ENCODE measurements at places on chromosomes 3 and 15.

GRCh38 chr3:41450416-41451231 lies 251.3 kb downstream of the CTNNB1 start:
- no peak for DNase-seq

DNA sequence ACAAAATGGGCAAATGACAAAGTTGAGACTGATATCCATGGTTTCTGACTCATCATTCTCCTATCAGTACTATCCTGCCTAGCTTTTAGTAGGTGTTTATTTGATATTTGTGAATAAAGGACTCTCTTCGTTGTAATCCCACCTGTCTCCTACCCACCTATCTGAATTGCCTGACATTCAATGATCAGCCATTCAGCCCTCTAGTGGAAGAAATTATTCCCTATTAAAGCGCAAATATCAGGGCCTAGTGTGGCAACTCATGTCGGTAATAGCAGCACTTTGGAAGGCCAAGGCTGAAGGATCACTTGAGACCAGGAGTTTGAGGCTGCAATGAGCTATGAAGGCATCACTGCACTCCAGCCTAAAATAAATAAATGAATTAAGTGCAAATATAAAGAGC lies 195.7 kb upstream of the SETMAR start:
- no peak for DNase-seq

DNA sequence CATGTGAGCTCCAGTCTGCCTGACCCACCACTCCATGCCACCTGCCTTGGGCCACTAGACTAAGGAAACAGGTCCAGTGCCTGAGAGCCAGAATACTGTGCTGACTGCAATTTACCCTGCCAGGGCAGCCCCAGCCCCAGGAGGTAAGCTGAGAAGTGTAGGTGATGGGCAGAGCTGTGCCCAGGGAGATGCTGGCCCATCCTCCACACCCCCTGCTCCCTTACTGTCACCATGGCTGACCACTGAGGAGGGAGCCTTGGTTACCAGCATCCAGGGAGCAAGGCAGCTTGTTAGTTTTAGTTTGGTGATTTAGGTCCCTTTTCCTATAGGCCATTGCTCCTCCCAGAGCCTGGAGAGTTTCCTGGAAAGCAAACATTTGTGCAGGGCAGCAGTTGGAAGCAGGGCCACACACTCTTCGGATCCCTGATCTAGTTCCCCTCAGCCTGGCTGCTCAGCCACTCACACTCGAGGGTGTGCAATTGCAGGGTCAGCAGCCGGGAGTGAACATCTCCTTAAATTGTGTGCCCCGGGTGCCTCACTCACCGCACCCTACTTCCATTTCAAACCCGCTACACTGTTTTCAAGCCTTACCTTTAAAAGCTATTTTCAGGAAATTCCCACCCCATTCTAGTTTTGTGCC lies 2.0 kb downstream of the GALNT15 start:
- no peak for DNase-seq

- DNase-seq, result no peak
Measured at GRCh38 chr3:123725652-123726400, 141.0 kb upstream of the HACD2 start.

DNA sequence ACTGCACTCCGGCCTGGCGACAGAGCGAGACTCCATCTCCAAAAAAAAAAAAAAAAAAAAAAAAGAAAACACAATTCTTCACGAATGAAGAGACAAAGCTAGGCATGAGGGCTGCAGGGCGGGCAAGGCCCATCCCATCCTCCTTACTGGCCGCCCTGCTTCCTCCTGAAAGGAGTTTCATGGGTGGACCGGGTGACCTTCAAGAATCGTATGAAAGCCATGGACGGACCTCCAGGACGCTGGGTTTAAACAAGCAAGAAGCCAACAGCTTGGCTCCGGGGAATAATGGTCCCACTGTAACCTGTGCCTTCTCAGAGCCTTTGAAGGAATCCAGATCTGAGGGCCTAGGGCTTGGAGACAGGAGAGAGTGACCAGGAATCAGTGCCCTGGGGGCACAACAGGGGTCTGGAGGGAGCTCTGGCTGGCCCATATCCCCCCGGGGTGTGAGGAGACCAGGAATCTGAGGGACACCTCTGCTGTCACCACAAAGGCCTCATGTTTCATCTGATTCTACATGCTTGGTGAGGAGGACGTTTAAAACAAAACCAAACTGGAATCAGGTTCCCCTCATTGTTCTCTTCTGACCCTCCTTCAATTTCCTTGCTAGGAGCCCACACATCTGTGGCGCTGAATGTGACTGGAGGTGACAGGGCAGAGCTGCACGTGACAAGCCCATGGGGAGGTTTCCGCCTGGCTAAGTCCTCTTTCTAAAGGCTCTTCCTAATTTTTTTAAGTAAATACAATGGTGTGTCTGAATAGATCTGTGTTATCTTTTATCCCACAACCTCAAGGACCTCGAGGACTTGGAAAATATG lies 46.1 kb downstream of the WHAMM start:
- DNase-seq, result no peak

DNA sequence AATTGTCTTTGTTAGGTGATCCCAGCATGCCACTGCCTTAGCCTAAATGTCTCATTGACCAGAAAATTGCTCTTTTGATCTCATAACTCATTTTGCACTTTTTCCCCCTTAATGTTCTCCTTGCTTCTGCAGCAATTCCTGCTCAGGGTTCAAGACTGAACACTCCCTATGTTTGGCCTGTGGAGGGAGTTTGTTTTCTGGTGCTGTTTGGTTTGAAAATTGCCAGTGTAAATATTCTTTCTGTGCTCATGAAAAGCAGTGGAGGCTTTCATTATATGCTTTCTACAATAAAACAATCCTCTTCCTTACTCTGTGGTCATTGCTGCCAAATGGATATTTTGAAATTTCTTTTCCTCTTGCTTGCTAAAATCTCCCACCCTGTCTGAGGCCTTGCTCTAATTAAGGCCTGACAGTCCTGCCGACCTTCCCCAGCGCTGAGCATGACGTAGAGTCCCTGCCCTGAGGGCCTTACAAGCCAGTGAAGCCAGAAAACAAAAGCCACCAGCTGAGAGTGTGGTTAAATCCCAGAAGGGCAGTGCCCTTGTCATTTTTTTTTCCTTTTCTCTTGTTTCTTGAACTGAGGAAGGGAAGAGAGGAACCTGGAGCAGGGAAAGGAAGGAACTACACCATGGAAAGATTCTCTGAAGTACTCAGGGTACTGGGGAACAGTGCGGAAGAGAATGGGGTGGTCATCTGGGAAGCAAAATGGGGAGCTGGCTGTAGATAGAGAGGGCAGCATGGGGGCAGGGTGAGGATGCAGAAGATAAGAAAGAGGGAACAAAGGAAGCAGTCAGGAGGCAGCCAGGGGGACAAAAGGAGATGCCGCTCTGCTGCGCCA lies 24.8 kb downstream of the ZBTB38 start:
- no peak for DNase-seq

GRCh38 chr3:69776920-69777581 lies 37.8 kb downstream of the MITF start:
- DNase-seq, result no peak

GRCh38 chr3:31918179-31919150 lies 62.6 kb downstream of the OSBPL10 start:
- DNase-seq, result no peak

DNA sequence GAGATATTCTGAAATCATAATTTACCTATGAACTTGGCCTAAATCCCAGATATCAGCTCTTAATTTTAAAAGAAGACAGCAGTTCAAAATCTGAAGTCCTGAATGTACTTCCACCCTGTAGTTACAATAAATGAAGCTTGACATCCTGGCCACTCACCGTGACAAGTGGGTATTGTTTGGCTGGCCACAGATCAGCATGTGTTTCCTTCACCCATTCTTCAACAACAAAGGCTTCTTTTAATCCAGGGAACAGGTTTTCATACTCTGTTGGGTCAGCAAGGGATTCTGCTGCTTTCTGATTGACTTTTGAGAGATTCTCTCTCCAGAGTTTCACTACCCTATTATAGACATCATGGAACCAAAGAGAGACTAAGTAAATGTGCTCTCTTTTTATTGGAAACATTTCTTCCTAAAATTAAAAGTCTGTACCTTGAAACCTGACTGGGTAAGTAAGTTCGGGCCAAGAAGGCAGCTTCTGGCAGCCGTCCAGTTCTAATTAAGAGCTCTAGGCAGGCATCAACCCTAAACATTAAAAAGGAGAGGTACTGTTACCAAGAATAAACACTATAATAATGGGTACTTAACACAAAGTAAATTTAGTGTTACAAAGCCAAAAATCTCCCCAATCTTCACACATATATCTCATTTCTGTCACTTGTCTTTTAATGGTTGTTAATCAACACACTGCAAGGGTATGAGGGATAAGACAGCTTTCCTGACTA lies 15.2 kb downstream of the MRPS22 start:
- DNase-seq, result no peak

DNA sequence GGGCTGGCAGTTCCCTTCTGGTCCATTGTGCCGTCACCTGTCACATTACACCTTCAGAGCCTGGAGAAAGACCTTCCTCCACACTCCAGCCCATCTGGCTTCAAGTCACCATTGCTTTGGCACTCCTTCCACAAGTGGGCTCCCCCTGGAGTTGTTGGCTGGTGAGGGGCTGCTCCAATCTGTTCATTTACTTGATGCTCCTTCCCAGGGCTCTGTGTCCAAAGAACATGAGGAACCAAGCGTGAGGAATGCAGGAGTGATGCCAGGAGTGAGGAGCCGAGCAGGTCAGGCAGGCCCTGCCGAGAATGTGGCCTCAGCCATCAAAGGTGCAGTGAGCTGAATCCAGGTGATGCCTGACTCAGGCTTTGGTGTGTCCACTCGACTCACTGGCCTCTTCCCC lies 57.2 kb downstream of the OXNAD1 start:
- no peak for DNase-seq

- no peak for DNase-seq
Measured at GRCh38 chr3:52061121-52061910, 4.9 kb upstream of the DUSP7 start.

DNA sequence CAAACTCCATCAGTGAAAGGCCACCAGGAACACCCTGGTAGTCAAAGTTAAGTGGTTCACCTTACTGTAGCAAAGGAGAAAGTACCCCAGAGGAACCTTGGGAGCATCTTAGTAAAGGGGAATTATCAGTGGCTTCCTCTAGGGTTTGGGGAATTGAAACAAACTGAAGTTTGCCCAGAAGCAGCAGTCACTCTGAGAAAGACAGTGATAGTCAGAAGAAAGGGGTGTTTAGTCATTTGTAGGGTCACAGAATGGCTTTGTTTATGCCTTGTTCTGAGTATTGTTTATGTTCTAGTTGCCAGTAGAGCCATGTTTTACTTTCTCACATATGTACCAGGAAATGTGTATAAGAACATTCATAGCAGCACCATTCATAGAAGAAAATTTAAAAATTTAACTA lies 93.8 kb downstream of the FHIT start:
- no peak for DNase-seq

GRCh38 chr15:78264304-78265136 lies at the start of gene DNAJA4:
Gene DNAJA4 (plus strand): TSS chr15:78264562. CDS start chr15:78264764, 202 bp downstream.
- DNase-seq, result no peak

GRCh38 chr3:115712871-115713270 lies 89.6 kb downstream of the GAP43 start:
- no peak for DNase-seq

DNA sequence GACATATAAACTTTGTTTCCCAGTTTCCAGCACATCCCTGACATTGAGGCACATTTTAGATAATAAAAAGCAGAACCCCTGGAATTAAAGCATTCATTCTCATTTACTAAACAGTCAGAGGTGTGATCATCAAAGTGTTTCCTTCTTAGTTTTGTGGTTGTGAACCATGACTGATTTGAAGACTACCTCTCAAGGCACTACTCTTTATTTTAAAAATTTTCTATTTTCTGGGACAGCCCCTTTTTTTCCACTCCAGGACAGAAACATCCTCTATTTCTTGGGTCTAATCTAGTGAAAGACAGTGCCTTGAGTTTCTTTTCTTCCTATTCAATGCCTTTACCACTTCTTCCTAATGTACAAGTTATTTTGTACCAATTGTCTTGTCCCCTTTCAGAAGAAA lies 5.2 kb downstream of the SST start:
- DNase-seq, result no peak

DNA sequence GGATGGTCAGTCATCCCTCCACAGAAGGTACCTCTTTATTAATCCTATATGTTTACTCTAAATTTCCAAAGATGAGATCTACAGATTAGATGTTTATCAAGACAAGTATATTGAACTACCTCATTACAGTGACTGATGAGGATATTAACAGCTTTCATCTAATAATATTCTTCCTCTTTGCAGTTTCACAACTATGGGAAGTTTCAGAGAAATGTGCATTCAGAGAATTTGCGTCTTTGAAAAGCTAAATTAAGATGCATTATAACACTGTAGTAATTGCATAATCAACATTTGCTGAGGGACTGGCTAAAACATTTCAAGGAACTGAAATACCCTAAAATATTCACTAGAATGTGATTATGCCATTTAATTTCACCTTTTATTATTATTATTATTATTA lies 46.7 kb downstream of the MCF2L2 start:
- no peak for DNase-seq

- no peak for DNase-seq
Measured at GRCh38 chr3:46947546-46947901, 29.0 kb downstream of the CCDC12 start.

DNA sequence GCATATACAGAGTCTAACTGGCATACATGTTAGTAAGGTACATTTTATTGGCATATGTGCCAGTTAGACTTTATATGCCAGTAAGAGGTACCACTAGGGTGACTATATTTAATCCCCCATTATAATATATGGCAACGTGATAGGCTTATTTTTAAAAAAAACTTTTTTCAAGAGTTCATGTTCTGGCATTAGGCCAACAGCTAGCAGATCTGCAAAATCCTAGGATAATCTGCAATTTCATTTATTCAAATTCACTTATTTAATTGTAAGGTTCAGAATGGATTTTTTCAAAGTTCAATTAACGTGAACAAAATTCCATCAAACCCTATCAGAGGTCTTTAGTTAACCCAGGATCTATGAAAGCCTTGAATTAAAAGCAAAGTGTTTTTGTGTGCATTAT lies 31.9 kb downstream of the NIT2 start:
- DNase-seq, result no peak

- DNase-seq, result no peak
Measured at GRCh38 chr15:40425681-40426080, 15.1 kb upstream of the BAHD1 start.

- no peak for DNase-seq
Measured at GRCh38 chr3:185724761-185725160, 100.1 kb downstream of the IGF2BP2 start.

GRCh38 chr15:59237924-59238331 lies 31.3 kb downstream of the LDHAL6B start:
- DNase-seq, result no peak

DNA sequence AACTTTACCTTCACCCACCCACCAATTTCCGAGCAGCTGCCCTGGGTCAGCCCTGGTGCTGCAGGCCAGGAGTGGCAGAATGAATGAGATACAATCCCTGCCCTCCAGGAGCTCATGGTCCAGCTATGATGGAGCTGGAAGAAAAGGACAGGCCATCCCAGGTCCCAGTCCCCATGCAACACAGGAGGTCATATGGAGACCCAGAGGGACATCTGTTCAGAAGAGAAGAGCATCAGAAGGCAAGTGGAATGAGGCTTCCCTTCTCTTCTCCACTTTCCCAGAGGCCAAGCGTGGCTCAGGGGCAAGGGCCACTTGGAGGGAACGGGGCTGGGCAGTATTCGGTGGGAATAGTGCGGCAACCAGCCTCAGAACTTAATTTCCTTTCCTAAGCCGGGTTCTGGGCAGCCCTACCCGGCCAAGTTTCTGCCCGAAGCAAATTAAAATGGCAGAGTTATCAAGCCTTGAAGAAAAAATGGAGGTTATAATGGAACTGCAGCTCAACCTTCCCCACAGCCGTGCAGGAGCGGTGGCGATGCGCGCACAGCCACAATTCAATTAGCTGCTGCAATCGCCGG lies 35.9 kb downstream of the TLE3 start:
- no peak for DNase-seq

- DNase-seq, result no peak
Measured at GRCh38 chr3:58608648-58609047, 31.5 kb upstream of the FAM107A start.

- DNase-seq, result no peak
Measured at GRCh38 chr3:186109897-186110803, 1.3 kb upstream of the ETV5 start.

Measured in GM04503 (cell line).